Fibroblast of skin of right quadriceps (primary cell): ENCODE measurements at places on chromosomes 1 and 21.

- DNase-seq, result no peak
Observed at GRCh38 chr21:41671859-41672542, 94.9 kb downstream of the RIPK4 start.

GRCh38 chr1:167928457-167928852, 8.0 kb upstream of the DCAF6 start:
- DNase-seq, result no peak

GRCh38 chr1:226660410-226661182, 78.5 kb downstream of the ITPKB start:
- no peak for DNase-seq

DNA sequence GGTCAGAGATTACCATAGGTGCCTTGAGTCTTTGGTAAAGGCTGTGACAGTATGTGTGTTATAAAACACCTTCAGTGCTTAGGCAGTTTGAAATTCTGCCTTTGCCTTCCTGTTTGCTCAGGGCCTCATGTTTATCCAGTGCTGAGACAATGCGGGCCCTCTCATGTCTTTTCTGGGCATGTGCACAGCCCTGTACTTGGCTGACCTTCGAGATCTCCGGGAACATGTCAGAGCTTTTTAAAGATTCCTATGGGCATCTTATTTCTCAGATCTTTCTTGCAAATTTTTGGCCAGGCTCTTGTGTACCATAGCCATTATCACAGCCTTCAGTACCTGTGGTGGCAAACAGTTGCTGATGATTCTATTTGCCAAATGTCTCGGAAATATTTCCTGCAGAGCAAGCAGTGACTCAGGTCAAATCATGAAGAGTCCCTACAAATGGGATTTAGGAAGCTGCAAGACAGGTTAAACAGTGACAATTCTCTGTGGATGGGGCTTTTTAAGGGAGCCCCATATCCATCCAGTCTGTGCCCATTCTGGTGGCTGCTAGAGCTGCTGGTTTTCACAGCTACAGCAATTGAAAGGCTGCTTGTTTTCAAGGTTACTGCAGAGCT, 42.1 kb downstream of the HOOK1 start:
- DNase-seq, result no peak

DNA sequence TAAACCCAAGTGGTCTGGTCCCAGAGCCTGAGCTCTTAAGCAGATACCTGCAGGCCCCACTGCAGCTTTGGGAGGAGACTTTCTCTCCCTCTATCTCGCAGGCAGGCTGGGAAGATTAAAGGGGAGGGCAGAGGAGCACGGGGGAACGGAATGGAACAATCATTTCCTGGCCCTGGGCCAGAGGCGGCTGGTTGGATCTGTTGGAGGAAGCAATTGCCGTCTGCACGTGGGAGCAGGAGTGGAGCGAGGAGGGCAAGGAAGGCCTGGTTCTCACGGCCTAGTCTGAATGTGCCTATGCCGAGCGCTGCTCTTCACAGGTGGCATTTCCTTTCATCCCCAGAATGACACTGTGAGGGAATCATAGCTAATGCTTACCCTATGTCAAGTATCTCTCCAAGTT, 23.7 kb downstream of the NKAIN1 start:
- DNase-seq, result peak; percentile 40

GRCh38 chr21:34688715-34689114, 19.9 kb downstream of the CLIC6 start:
- DNase-seq, result no peak

DNA sequence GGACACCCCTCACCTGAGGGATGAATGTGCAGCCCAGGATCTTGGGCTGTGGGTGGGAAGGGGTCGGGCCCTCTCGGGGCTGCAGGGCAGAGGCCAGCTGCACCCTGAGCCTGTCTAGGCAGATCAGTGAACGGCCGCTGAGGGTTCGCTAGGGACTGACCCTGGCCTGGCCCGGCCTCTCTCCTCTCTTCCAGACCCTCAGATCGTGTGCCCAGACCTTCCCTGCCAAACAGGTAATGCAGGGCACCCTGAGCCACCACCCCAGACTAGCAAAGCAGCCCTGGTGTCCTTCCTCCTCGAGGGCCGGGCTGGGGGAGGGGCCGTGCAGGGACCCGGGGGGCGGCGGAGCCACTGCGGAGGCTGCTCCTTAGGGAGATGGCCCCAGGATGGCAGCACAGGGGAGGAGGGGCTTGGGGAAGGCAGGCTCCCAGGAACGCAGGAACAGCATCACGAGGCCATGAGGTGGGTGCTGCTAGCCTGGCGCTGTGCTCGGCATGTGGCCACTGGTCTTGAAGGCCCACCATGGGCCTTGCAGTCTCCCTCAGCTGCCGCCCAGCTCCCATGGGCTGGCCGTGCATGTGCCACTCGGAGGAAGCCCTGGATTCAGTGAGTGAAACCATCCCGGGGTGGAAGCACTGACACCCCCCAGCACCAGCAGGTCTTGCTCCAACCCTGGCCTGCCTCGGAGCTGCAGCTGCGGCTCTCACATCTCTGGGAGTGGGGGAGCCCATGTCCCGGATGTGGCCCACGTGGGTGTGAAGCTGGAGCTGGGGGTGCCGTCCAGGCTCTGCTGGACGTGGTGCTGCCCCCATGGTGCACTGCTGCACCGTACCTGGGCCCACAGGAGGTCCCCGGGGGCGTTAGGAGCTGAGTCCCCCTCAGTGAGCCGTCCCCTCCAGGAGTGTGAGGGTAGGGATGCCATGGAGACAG, 28.7 kb downstream of the COL6A2 start:
- DNase-seq, result no peak

GRCh38 chr21:29295066-29295650, 3.6 kb upstream of the BACH1 start:
- DNase-seq, result no peak

DNA sequence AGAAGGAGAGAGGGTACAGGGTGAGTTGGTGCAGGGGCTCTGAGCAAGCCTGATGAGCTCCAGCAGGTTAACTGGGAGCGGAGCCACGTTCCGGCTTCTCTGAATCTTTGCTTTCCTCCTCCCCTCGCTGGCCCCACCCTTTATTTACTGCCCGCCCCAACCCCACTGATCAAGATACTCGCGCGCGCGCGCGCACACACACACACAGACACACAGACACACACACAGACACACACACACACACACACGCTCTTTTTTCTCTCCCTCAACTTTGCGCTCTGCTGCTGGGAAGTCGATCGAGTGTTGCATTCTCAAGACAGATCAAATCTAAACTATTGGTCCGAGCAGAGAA, at the start of gene GRIK1:
TSS of gene GRIK1 (minus strand) at position 73 of the 352 bp plus-strand sequence.
- no peak for DNase-seq

- no peak for DNase-seq
Observed at GRCh38 chr1:246790364-246790763, 66.2 kb downstream of the SCCPDH start.

DNA sequence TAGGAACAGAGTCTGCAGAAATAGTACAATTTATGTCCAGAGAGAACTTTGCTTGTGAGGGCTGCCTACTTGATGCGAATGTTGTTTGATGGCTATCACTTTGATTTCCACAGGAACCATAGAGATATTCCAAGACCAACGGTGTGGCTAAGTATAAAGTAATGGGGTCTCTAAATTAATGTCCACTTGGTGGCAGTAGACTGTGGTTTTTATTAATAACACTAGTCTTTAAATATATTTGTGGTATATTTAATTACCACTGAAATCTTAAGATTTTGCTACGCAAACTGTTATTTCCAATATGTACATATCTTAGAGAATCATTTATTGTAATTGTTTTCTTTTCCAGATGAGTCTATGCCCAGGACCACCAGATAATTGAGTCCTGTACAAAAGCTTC, 647.9 kb downstream of the PLA2G4A start:
- DNase-seq, result no peak

- DNase-seq, result peak; percentile 71
Observed at GRCh38 chr1:115198938-115199337, 109.6 kb upstream of the TSPAN2 start.

DNA sequence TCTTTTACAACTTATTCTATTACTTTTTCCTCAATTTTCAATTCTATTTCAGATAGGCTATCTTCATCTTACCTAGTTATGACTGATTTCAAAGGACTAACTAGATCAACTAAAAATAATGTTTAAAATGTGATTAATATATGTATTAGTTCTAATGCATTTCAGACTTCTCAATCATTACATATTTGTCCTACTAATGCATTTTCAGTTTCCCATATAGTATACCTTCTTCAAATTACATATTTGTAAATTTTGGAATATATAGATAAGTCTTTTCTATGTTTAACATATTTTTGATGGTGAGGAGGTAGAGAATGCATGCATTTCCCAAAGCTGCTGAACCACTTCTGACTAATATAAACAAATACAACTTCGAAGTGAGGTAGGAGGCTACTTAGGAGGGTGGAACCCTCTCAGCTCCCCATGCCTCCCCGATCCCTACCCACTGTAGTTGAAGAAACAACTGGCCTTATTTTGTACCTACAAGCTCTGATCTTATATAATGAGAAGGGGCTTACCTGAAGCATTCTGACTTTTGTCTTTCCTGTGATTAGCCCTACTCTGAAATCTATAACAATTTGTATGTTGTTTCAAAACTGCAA, 1.7 kb downstream of the TRMT1L start:
- no peak for DNase-seq

DNA sequence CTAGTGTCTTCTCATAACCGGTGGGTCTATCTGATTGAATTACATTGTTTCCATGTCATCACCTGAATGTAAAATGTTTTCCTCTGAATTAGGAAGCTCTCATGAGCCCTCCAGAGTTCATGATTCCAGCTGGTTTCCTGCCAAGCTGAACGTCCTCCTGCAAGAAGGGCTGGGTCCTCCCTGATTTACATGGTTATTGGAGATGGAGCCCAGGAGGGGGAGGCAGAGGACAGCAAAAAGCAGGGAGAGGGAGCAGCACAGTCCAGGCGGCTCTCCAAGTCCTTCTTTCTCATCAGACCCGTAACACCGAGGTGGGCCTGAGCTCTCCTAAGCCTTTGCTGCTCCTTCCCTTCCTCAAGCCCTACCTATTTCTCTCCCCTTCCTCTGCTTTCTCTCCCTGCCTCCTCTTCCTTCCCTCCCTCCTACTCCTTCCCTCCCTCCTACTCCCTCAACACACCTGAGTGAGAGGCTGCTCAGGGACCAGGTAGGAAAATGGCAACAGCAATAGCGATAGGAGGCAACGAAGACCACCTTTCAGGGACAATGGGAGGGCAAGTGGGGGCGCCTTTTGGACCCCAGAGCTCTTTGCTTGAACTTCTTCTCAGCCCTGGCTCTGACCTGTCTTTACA, 265.9 kb downstream of the PRDM2 start:
- DNase-seq, result peak; percentile 51

- peak; percentile 62 for DNase-seq
Observed at GRCh38 chr1:173341307-173341706, 134.2 kb upstream of the TNFSF4 start.

DNA sequence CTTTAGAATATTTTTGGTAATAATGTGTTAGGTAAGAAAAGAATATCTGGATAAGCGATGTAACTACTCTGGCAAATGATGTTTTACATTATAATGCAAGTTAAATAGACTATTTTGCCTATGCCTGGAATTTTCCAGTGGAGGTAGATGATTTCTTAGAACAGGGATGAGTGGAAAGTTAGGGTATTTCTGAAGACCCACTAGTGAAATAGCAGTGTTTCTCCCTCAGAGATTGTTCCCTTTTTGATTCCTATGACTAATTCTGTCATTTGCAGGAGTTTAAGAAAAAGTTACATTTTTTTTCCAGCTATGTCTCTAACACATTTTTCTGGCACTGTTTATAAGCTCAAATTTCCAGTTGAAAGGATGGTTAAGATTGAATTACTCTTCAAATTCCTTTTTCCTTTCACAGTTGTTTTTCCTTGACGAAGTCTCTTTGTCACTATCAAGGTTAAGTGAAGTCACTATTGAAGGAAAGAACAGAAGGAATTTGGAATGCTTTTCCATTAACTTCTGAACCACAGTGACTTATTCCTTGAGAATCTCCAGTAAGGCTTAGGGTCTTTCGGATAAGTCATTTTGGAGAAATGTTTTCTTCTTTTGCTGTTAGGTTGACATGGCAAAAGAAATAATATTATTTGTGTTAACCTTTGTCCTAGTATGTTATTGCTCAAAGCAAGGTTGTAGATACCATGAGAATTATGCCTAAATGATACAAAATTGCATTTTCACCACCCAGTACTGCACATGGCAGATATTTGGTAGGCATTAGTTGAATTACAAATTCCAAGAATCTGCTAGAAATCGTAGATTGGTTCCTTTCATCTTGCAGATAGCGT, 42.9 kb upstream of the ZNF326 start:
- DNase-seq, result peak; percentile 92

DNA sequence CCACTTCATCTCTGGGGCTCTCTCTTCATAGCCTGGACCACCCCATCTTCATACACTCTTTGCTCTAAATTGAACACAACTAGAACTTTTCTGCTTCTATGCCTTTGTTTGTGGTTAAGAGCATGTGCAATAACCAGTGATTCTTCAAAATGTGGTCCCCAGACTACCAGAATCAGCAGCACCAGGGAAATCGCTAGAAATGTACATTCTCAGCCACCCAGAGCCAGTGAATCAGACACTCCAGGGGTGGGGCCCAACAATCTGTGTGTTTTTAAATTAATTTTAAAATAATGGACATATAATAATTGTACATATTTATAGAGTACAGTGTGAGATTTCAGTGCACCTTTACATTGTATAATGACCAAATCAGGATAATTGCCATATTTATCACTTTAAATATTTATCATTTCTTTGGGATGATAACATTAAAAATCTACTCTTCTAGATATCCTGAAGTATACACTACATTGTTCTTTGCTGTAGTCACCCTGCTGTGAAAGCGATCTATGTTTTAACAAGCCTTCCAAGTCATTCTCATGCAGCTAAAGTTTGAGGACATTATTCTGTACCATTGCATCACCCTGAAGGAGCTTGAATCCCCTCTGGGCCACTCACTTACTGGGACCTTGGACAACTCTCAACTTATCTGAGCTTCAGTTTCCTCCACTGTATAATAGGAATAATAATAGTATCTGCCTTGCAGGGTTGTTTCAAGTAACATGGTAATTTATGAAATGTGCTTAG, 10.8 kb downstream of the GRHL3 start:
- DNase-seq, result peak; percentile 72

- DNase-seq, result no peak
Observed at GRCh38 chr1:167109125-167109524, 15.2 kb downstream of the STYXL2 start.

DNA sequence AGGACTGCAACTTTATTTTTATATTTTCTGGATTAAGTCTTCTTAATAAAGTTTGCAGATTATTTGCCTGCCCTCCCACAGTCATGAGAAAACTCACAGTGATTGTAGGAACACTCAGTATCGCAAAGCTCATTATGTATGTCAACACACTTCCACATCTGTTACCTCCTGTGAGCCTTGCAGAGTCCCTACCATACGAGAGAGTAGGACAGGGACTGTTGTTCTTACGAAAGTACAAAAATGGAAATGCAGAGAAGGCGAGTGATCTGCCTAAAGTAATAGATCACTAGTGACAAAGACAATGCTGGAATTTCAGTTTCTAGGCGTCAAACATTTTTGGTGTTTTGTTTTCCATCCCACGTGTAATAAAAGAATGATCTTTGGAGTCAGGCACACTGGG, 131.7 kb downstream of the SYT2 start:
- peak; percentile 65 for DNase-seq
